NCI-H1417 (cell line): ENCODE measurements at places on chromosomes 6 and 20.
A peak's percentile ranks its signal among the peaks of the same experiment; 100 is the strongest.

GRCh38 chr6:116783852-116784251 lies 18.3 kb upstream of the FAM162B start:
- DNase-seq: no peak

DNA sequence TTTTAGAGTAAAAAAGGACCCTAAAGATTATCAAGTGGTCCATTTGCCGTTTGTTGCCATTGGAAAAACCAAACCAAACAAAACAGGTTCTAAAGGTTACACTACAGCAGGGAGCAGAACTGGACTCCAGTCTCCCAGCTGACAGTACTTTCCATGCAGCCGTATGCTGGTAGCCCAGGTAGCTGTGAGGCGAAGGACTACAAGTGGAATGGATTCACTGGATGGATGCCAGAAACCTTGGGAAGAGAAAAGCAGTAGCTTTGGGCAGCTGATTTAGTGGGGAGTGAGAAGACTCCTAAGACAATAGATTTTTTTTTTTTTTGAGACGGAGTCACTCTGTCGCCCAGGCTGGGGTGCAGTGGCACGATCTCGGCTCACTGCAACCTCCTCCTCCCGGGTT lies 88.3 kb downstream of the SASH1 start:
- DNase-seq: peak; percentile 55

GRCh38 chr6:41051873-41052272 lies 1.1 kb upstream of the APOBEC2 start:
- no peak for DNase-seq

DNA sequence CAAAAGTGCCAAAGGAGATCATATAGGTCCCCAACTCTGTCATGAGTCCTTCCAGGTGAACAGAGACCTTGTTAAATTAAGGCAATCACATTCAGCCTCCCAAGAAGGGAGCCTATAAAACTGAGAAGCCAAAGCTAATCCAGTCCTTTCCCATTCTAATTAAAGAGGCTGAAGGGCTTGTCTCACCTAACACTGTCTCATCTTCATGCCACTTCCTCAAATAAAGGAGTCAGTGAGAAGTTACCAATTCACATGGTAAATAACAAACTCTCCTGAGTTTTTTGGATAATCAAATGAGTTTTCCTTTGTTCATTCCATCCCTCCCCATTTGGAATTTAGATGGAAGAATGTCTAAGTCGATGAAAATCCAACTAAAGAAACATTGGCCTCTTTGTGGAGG lies 242.8 kb downstream of the UST start:
- DNase-seq: no peak
